ENCODE measurements at places on chromosomes 6 and 20.
A peak's percentile ranks its signal among the peaks of the same experiment; 100 is the strongest.

DNA sequence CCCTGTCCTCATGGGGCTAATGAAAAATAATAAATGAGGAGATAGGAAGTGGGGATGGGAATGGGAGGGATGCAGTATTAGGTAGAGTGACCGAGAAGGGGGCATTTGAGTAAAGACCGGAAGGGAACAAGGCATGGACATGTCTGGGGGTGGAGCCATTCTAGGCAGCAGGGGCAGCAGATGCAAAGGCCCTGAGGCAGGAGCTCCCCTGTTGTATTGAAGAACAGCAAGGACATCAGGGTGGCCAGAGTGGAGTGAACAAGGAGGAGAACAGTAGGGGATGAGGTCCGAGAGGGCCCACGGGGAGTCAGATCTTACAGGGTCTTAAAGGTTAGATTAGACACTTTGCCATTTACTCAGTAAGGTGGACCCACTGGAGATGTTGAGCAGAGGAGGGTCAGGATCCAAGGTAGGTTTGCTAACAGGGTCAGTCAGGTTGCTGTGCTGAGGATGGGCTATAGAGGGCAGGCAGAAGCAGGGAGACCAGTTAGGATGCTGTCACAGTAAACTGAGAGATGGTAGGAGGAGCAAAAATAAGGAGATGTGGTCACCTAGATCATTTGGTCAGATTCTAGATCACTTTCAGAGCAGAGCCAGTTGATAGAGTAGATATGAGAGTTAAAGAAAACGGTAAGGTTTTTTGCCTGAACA, 18.7 kb downstream of the TAF8 start:
- DNase-seq: no peak

- no peak for DNase-seq
Observed at GRCh38 chr20:61728786-61729770, 336.6 kb downstream of the TAF4 start.

GRCh38 chr6:118324116-118324515, 224.0 kb upstream of the PLN start:
- no peak for DNase-seq

DNA sequence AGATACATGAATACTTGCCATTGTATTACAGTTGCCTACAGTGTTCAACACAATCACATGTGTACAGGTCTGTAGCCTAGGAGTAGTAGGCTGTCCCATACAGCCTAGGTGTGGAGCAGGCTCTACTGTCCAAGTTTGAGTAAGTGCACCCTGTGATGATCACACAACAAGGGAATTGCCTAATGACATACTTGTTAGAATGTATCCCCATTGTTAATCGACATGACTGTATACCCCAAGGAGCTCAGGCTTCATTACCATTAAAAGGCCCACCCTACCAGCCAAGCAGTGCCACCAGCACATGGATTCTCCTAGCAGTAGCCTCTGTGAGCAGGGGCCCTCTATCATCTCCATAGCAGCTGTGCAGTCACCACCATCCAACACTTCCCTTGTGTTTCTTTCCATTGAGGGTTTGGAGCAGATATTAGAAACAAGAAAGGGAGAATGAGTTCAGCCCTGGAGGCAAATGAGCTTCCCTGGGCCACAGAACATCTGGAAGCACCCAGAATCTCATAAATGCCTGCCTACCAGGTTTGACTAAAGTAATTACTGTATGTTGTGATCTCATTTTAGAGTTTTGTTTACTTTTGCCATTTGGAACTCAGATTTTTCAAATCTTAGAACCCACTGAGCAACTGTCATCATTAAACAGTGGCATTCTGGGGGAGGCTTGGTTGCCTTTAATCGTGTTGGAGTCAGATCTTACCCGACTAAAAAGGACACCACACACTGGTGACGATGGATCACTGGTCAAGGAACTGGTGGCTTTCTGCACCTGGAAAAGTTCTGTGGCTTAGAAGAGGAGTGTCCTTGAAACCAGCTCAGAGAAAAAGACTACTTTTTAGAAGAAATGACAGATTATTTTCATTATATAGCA, 104.9 kb downstream of the TULP4 start:
- no peak for DNase-seq

DNA sequence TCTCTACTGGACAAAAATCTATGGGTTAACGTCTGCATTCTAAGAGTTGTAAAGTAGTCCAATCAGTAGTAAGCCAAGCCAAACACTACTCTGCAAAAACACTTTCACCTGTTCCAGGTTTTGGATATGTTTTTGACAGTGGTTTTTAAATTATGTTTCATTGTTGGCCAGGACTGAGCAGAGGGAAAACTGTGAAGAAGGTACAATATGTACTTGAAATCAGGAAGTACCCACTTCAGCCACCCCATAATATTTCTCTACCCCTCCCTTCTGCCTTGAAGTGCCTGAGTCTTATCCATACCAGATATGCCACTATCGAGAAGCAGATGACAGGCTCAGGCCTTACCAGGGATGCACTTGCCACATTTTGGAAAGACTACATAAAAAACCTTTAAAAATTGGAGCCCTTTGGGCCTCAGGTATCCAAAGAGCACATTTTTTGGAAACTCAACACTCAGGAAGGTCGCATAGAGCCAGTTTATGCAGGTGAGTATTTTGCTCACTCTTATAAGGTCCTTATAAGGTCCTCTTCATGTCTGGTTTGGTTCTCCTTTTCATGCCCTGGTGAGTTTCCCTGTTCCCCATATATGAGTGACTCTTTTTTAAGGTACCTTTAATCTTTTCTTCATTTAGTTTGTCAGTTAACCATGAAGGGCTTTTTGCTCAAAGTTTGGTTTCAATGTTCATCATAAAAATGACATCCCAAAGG, 859.3 kb upstream of the FLRT3 start:
- no peak for DNase-seq

GRCh38 chr6:42898891-42899361, 16.9 kb upstream of the PTCRA start:
- DNase-seq: no peak

DNA sequence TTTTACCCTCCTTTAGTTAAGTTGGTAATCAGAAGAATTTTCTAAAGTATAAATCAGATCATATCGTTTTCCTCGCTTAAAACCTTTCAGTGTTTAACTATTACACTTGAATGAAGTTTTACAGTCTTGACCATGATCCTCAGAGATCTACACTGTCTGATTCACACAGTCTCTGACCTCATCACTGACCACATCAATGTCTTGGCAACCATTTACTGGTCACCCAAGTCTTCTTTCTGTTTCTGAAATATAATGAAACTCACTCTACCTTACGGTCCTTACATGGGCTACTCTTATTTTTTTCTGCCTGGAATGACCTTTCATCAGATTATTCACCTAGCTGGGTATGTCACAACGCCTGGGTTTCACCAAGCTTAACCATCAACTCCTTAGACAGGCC, 71.4 kb downstream of the ADGB start:
- DNase-seq: no peak

GRCh38 chr6:98463038-98464000, 371.1 kb upstream of the POU3F2 start:
- no peak for DNase-seq

- DNase-seq: no peak
Observed at GRCh38 chr20:33524261-33524660, 34.4 kb downstream of the CBFA2T2 start.

DNA sequence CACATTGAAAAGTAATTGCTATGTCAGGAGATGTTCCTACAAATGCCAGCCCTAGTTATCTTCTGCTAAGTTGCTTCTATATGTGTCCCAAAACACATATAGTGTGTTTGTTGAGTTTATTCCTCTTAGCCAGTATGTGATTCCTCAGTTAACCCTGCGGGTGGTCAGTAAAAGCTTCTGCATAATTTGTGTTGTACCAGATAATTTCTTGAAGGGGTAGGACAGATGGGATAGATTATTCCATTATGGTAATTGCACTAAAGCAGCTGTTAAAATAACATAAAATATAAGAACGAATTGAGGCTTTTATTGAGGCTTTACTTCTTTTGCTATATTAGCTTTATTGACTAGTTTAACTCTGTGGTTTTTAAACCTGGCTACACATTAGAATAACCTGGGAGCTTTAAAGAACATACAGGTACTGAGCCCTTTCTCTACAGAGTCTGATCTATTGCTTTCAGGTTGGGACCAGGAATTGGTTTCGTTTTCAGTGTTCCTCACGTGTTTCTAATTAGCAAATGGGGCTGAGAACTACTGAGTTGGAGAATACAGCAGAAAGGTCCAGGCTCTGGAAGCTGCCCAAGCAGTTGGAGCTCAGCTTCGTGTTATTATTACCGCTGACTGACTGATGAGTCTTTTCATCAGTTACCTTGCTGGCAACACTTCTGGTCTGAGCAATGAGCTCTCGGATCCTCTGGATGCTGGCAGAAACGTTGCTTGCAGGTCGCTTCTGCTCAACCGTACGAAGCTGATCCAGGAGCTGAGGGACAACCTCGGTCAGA, 56.9 kb downstream of the FAM229B start:
- no peak for DNase-seq

GRCh38 chr6:100257793-100258395, 206.8 kb downstream of the SIM1 start:
- peak; percentile 21 for DNase-seq

DNA sequence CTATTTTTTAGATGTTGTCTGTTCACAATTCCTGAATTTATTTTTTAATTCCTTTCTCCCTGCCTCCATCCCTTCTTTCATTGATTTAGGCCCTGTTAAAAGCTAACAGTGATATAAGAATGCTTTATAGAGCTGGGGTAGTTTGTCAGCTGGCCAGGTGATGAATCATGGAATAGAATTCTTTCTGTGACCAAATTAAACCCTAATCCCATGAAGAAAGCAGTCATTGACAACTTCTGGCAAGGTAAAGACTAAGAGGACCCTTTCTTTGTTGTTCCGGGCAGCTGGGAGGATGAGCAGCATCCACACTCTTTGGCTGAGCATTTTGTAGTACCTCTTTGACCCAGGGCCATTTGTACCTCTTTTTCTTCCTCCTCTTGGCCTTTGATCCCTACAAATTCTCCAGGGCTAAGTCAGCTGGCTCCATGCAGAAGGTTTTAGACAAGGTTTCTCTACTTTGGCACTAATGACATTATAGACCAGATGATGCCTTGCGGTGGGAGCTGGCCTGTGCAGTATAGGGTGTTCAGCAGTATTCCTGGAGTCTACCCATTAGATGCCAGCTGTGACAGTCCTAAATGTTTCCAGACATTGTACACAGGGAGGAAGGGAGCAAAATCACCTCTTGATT, 102.9 kb downstream of the SLX4IP start:
- peak; percentile 51 for DNase-seq

Measured in urothelium cell line (cell line).